ENCODE measurements at places on chromosomes 5 and 9. TPM values are rescaled to one million over a fixed set of nuclear protein-coding genes. Genes with fewer than 3 reads are reported as not detected.
A peak's percentile ranks its signal among the peaks of the same experiment; 100 is the strongest.

DNA sequence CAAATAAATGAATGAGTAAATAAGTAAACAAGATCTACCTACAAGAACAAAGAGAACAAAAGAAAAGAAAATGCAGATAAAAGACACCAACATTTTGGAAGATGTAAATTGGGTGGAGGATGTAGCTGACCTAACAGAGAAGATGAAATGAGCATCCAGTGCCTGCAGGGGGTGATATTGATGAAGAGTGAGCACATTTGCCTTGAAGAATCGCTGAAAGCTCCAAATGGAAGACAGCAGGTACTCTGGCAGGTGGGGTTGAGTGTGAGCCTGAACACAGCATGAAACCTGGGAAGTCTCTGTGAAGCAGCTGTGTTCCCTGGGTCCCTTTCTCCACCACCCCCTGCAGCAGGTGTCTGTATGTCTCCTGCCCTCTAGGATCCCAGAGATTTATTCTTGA is 125.6 kb downstream of the NXNL2 start:
- no peak for DNase-seq

- DNase-seq = no peak
Measured at GRCh38 chr5:167317884-167318283, 973.6 kb upstream of the WWC1 start.

DNA sequence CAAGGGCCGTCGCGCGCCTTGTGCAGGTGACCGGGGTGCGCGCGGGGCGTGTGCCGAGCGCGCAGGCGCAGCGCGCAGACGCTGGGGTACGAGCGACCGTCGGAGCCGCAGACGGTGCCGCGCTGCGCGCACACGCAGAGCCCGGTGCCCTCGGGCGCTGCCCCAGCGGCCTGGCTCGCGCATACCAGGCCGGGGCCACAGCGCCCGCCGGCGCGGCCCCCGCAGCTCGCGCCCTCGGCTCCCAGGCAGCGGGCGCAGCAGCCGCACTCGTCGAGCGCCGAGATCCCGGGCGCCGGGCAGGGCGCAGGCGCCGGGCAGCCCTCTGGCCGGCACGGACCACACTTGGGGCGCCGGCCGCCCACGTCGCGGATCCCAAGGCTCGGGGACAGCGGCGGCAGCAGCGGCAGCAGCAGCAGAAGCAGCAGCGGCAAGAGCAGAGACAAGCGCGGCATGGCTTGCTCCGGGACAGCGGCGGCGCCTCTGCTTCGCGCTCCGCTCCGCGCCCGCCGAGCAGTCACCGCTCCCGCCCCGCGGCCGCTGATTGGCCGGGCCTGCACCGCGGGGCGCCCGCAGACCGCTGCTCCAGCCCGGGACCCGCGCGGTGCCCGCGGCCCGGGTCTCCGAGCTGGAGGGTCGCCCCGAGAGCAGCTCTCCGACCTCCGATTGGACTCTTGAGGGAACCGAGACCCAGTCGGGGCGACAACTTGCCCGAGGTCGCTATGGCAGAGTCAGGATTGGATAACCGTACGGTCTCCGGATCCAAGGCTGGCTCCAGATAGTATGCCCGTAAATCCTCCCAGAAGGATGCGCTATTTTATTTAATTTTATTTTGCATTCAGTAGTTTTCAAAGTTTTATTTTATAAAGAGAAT is at the start of gene IGFBPL1:
IGFBPL1 (minus strand) TSS at position 482 of the 871 bp plus-strand sequence; CDS start at position 452, 30 bp downstream.
- DNase-seq = no peak

- DNase-seq = no peak
Measured at GRCh38 chr5:45507178-45507577, 189.0 kb downstream of the HCN1 start.

DNA sequence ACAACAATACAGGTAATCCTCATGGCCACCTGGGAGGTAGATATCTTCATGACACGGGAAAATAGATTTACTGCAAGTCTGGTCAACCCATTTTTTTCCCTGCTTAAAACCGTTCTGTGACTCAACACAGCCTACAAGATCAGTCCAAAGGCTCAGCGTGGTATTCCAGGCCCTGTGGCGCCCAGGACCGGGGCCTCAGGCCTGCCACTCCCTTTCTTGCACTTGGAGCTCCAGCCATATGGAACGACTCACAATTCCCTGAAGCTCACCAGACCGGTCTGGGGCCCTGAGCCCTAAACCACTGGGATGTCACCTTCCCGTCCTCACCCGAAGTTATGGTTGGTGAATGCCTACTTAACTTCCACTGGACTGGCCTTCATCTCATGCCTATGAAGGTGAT is 6.5 kb upstream of the MLANA start:
- no peak for DNase-seq

DNA sequence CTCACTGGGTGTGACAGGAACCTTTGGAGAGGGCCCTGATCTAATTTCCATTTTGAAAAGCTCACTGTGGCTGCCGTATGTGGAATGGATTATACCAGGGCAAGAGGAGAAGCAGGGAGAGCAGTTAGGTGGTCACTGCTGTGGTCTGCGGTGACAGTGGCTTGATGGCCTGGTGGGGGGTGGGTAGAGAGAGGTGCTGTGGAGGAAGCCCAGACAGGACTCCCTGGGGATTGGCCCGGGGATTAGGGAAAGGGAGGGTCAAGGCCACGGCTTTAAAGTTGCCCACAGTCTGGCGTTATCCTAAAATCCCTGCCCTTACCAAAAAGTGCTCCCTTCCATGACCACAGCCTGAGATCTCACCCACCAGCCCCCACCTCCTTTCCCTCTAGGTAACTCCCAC is 4.7 kb downstream of the B4GALT7 start:
- peak; percentile 18 for DNase-seq

Gene SPRY4
- total RNA-seq = 19.9 TPM

GRCh38 chr9:134378901-134379338 is 52.7 kb downstream of the RXRA start:
- DNase-seq = no peak

DNA sequence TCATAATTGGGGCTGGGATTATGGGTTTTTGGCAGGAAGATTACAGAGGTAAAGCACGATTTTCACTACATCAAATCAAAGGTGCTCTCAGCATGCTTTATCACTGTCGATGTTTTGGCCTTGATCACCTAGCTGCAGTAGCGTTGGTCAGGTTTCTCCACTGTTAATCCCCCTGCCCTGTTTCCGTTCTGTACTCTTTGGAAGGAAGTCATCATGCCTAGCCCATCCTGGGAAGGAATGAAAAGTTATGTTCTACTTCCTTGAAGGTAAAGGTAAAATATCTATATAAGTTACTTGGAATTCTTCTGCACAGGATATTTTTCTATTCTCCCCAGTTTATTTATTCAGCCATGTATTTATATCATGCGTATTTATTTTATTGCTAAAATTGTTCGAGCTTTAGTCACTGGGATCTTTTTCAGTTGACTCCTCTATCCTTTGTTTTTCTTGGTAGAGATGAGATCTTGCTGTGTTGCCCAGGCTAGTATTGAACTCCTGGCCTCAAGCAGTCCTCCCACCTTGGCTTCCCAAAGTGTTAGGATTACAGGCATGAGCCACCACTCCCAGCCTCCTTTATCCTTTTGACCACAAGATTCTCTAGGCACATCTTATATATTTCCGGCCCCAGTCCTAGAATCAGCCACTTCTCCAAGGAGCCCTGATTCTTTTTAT is 25.3 kb downstream of the FAF2 start:
- DNase-seq = no peak

- DNase-seq = no peak
Measured at GRCh38 chr5:101102506-101102905, 199.4 kb upstream of the ST8SIA4 start.

DNA sequence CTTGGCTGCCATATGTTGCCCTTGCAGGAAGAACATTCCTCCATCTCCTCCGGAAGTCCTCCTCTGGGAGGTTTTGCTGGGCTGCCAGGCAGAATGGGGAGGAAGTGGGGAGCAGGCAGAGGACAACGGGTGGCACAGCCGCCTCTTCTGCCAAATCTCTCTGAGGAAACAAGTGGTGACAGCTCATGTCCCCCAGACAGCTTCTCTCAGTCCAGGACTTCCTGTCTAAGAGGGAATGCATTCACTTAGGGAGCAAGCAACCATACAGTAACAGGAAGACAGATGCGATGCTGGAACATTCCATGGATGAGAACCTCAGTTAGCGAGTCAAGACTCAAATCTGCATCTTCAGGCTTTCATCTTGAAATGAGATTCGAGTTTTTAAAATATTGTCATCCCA is 701.0 kb downstream of the SEMA5A start:
- DNase-seq = no peak

- no peak for DNase-seq
Measured at GRCh38 chr5:142544946-142545649, 140.8 kb downstream of the FGF1 start.

Gene LIFR
- total RNA-seq = 58.0 TPM

Gene SPATA31A1
- total RNA-seq = not detected

- no peak for DNase-seq
Measured at GRCh38 chr9:92032891-92033290, 82.3 kb downstream of the SPTLC1 start.

- DNase-seq = peak; percentile 65
Measured at GRCh38 chr5:179550511-179551342, at the start of gene RUFY1. RUFY1 (plus strand) TSS chr5:179550554; CDS start chr5:179550570, 16 bp downstream.

GRCh38 chr5:180135128-180135955 is 63.8 kb upstream of the RNF130 start:
- no peak for DNase-seq

Gene OTULIN
- 29.9 TPM for total RNA-seq

- no peak for DNase-seq
Measured at GRCh38 chr5:138438003-138438723, 694 bp upstream of the REEP2 start.

Gene SLU7
- 55.0 TPM for total RNA-seq

Data from right atrium auricular region (tissue), 2 donors.